ENCODE measurements at places on chromosomes 4 and X. TPM values are rescaled to one million over a fixed set of nuclear protein-coding genes. Genes with fewer than 3 reads are reported as not detected.

The DGKK gene
- total RNA-seq, result not detected

The WDR17 gene
- 3.3 TPM for total RNA-seq

The FAM236A gene
- total RNA-seq, result not detected

The DLG3 gene
- total RNA-seq, result 4.9 TPM

The WDR45 gene
- 60.6 TPM for total RNA-seq

The GPR50 gene
- 0.25 TPM for total RNA-seq

The IQCM gene
- not detected for total RNA-seq

The PLP1 gene
- not detected for total RNA-seq

The FGF2 gene
- 57.2 TPM for total RNA-seq

The MAGEA2B gene
- not detected for total RNA-seq

The NPY2R gene
- total RNA-seq, result not detected

The PFKFB1 gene
- total RNA-seq, result 0.08 TPM

The CSAG3 gene
- total RNA-seq, result not detected

The ARHGAP36 gene
- total RNA-seq, result not detected

The KCND1 gene
- 0.96 TPM for total RNA-seq

The OPHN1 gene
- 2.1 TPM for total RNA-seq
